ENCODE measurements at places on chromosomes 11 and 22.

GRCh38 chr11:32884770-32885384 is 7.7 kb upstream of the QSER1 start:
- no peak for DNase-seq

DNA sequence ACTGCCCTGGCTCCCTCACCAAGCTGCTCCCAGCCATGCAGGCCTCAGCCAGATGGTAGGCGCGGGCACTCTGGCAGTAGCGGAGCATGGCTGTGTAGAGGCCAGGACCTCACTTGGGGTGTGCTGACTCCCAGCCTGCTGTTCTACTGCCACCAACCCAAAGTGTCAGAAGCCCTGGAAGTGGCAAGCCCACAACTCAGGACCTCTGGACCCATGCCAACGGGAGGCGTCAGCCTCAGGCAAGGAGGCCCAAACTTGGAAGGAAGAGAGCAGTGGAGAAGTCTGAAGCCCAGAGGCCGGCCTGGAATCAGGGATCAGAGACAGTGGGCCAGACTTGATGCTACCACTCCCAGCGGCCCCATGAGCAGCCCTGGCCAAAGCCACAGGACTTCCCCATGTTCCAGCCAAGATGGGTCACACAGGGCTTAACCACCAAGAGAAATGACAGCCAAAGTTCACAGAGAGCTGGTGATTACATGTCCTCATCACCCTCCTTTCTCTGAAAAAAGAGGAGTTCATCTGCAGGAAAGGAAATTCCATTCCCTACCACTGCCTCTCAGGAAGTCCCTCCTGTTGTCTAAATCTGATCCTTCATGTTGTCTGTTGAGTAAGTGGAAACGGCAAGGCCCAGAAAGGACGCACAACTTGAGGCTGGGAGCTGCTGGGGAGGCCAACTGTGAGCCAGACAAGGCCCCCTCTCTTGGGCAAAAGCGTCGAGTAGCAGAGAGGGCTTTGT is 4.4 kb downstream of the ARRB1 start:
- DNase-seq, result no peak

GRCh38 chr11:121571506-121571905 is 118.7 kb upstream of the SORL1-AS1 start:
- DNase-seq, result no peak

GRCh38 chr22:49916831-49917230 is 1.4 kb downstream of the ALG12 start:
- DNase-seq, result no peak
